ENCODE measurements at places on chromosomes 2 and 18.

DNA sequence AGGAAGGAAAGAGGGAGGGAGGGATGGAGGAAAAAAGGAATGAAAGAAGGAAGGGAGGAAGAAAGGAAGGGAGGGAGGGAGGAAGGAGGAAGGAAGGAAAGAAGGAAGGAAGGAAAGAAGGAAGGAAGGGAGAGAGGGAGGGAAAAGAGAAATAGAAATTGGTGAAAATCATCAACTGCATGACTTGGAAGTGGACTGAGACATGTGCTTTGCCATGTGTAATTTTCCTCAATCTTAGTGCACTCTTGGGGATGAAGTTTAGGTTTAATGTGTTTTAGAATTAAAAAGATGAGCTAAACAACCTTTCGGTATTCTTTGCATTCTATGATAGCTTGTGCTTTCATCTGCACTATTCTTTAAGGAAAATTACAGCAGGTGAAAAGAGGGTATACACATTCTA lies 320.1 kb upstream of the GALNT5 start:
- no peak for DNase-seq

GRCh38 chr18:12441475-12442034 lies 33.8 kb downstream of the PRELID3A start:
- no peak for DNase-seq

DNA sequence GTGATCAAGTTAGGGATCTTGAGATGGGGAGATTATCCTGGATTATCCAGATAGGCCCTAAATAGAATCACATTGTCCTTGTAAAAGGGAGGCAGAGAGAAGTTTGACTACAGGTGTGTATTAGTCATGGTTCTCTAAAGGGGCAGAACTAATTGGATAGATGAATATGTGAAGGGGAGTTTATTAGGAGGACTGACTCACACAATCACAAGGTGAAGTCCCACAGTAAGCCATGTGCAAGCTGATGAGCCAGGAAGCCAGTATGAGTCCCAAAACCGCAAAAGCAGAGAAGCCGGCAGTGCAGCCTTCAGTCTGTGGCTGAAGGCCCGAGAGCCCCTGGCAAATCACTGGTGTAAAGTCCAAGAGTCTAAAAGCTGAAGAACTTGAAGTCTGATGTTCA lies 275.8 kb downstream of the KCNS3 start:
- DNase-seq, result no peak

DNA sequence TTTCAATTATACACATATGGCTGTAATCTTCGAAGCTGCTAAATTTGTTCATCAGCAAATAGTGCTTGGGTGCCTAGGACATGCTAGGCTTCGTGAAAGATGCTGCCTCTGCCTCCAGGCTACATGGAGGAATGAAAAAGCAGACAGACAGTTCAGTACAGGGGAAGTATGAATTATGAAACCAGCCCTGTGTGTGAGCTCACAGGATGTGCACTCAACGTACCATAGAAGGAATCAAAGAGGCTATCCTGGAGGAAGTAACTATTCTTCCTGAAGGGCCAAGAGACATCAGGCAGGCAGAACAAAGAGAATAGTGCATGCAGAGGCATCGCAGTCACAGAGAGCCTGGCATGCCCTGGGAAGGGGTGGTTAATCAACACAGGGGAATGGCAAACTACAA lies 61.4 kb downstream of the DYM start:
- DNase-seq, result no peak

All from GOT3 (cell line).